ENCODE measurements at places on chromosomes 7 and 10.
A peak's percentile ranks its signal among the peaks of the same experiment; 100 is the strongest.

- peak; percentile 41 for DNase-seq
These were observed 634 bp upstream of the HDAC9 start for GRCh38 chr7:18494821-18495408.

DNA sequence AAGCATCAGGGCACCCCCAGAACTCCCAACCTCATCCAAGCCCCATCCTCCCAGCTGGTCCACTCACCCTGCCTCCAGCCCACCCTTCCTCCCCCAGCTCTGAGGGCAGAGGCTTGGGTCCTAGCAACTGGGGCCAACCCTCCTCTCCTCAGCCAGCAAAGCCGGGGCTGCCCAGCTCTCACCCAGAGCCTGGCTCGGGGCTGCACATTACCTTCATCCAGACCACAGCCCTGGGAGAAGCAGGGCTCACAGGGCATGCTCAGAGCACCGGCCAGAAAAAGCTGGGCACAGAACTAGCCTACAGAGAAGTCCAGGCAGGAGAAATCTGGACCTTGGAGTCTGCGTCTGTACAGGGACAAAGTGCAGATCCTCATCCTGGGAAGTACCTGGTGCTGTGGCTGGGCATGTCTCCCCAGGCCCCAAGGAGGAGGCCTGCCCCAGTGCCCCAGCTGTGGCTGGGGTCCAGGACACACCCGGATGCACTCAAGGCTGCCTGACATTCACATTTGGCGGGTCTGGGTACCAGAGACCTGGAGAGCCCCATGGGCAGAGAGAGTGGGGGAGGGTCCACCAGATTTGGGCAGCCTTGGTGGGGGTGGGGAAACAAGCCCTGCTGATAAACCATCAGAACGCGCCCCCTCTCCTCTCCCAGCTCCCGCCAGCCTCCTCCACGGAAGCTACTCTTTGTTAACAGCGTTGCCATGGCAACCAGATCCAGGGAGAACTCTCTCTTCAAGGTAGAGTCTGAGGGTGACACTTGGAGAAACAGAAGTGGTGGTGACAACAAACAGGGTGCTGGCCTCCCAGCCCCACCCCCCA, 5.1 kb downstream of the RASGEF1A start:
- DNase-seq = no peak

DNA sequence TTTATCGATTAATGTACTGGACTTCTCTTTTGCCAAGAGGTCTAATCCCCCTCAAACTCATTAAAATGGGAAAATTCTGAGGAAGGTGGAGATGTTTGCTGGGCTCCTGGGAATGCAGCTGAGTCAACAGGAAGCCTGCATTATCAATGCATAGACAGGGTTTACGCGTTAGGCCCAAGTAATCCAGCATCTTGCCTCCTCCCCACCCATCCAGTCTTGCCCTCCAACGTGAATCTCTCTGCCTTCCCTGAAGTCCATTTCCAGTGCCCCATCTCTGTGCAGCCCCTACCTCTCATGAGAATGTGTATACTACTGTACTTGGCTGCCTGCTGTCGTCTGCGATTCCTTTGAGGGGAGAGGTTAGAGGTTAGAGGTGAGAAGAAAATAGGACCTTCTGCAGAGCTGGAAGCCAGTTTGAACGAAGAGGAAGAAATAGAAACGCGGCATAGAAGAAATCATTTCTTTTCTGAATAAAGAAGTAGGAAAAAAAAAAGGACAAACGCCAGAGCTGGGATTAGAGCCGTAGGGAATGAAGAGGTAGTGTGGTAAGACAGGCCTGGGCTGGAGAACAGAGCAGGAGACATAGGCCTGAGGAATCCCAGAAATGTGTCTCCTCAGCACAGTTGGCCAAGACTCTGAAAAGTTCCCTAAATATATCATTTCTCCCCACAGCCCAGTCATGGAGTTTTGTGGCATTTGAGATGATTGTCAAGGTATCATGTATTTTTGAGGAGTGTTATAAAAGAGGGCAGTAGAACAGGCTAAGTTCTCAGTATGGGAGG, 75.6 kb downstream of the MYOF start:
- DNase-seq = peak; percentile 67

DNA sequence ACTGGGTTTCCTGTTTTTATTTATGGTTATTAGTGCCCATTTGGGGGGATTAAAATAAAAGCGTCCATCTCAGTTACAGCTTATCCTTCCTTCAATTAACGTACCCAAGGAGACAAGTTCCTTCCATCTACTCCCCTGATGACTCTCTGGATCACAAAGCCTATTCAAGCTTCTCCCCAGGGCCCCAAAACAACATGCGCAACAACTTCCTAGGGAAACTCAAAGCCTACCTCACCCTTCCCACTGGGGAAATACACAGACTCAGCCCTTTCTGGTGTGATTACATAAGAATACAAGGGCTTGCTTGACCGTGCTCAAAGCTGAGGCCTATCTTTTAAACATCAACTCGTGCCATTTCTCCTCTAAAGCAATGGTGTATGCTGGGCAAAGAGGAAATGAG, 112.4 kb downstream of the CDK6 start:
- no peak for DNase-seq

DNA sequence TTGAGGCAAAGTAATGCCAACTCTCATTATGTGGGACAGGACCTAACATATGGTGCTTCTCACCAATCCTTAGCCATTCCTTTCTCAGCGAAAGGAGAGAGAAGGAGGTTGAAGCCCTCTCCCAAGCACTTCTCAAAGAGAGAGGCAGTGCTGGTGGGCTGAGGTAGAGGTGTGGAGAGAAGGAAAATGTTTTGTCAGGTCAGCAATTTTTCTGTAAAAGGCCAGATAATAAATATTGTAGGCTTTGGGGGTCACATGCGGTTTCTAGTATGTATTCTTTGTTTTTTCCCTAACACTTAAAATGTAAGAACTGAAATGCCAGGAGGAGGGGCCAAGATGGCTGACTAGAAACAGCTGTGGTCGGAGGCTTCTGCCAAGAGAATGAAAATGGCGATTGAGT, 225.0 kb upstream of the NPY start:
- DNase-seq = no peak

DNA sequence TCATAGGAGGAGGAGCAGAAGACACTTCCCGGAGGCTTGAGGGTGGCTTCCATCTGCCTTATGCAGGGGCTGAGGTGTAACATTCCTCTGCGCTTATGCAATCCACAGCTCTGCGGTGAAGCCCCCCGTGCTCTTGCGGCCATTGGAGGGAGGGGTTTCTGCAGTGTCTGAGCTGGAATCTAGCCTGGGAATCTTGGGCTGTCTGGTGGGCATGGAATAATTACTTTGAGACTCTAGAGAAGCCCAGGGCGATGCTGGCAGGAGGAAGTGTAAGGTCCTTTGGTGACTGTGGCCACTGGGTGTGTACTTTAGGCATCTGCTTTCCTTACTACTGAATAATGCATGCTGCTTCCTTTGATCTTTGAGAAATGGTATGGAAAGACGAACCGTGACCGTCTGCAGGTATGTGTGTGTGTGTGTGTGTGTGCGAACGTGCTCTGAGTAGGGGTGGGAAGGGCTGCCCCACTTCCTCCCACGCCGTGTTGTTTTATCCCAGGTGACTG, 181.0 kb downstream of the PRPF18 start:
- DNase-seq = peak; percentile 69
